ENCODE measurements at places on chromosomes 5 and 9.

- no peak for DNase-seq
Measured at GRCh38 chr5:128252196-128252595, 168.6 kb downstream of the SLC12A2 start.

GRCh38 chr5:113233606-113234005 lies 201.2 kb downstream of the TSSK1B start:
- no peak for DNase-seq

DNA sequence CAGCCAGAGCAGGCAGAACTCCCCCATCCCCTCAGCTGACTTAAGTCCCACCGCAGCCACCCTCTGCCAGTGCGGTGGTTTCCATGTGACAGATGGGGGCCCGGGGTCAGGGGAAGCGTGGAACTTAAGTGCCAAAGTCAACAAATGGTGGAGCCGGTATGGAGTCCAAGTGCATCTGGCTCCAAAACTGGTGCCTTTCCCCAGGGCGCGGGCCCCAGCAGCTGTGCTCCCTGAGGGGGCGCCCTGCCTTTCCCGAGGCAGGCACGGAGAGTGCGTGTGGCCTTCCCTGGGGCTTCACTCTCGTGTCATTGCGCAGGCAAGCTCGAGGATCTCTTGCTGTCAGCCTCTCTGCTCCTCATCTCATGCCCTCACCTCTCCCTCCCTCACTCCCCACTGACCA lies 33.8 kb downstream of the SLC46A2 start:
- DNase-seq = no peak

GRCh38 chr5:152527358-152528052 lies 122.4 kb upstream of the NMUR2 start:
- DNase-seq = no peak

DNA sequence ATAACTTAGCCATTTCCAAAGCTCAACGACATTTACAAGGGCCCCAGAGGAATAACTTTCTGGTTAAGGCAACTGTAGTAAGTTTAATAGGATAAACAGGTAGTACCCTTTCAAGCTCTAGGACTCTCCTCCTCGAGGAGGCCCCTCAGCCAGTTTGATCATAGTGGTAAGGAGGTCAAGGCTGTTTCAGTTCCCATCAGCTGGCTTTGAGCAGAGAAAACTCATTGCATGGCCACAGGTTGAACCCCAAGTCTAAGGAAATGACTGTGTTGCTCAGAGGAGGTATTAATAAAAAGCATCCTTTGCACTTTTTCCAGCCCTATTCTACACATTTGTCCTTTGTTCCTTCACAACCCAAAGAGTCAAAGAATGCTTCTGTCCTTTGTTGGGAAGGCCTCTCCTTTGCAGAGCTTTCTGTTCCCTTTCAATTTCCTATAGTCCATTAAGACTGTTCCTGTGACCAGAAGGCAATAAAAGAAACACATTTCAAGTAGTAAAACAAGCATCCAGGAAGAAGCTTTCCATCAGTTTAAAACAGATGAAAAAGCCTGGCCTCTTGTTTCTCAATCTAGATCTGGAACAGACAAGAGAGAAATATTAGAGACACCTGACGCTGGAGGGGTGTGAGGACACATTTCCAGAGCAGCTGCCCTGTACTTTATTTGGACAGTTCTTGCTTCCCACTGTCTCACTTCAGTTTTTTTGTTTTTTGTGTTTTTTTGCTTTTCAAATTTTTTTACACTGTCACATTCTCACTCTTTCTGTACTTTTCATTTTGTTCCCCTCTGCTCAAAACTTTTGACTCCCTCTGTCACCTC lies 54.1 kb downstream of the PRRC1 start:
- DNase-seq = no peak

DNA sequence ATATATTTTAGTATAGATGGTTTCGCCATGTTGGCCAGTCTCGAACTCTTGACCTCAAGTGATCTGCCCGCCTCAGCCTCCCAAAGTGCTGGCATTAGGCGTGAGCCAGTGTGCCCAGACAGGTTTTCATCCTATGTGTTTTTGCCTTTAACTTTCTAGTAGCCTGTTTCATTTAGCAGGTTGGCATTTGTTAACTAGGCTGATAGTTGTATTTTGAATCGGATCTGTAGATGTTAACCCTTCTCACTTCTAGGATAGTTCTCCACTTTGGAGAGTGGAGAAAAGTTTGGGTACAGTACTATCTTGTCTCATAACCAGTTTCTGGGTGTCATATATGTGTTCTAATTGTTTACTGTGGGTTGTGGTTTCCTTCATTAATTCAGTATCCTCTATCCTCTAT lies 7.3 kb upstream of the FGF18 start:
- no peak for DNase-seq

DNA sequence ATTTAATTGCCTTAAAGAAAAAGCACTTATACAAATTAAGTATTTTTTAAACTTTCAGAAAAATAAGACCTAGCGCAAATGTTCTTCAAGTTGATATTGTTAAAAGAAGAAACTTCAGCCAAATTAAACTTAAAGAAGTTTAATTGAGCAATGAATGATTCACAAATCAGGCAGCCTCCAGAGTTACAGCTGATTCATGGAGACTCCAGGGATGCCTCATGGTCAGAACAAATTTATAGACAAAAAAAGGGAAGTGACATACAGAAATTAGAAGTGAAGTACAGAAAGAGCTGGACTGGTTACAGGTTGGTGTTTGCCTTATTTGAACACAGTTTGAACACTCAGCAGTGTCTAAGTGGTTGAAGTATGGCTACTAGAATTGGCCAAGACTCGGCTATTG lies 60.3 kb downstream of the CDKN2A start:
- DNase-seq = peak; percentile 34

DNA sequence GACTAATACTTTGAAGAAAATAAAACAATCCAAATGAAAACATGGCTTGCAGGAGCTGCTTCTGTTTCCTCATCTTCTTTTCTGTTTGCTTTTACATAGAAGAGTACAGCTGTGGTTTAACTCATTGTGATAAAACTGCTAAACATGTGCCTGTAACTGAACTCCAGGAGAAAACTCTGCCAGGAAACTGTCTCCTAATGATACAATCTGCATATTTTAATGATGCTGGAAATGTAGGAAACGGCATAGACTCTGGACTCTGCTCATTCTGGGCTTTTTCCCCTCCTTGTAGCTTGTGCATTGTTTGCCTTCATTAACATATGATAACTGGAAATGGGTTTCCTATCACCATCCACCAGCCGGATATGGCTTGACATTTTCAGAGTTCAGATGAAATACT lies 813.3 kb upstream of the WWC1 start:
- DNase-seq = no peak

- no peak for DNase-seq
Measured at GRCh38 chr5:77751328-77752023, 24.7 kb downstream of the TBCA start.

GRCh38 chr9:132744881-132745755 lies 74.9 kb downstream of the GTF3C4 start:
- DNase-seq = no peak

DNA sequence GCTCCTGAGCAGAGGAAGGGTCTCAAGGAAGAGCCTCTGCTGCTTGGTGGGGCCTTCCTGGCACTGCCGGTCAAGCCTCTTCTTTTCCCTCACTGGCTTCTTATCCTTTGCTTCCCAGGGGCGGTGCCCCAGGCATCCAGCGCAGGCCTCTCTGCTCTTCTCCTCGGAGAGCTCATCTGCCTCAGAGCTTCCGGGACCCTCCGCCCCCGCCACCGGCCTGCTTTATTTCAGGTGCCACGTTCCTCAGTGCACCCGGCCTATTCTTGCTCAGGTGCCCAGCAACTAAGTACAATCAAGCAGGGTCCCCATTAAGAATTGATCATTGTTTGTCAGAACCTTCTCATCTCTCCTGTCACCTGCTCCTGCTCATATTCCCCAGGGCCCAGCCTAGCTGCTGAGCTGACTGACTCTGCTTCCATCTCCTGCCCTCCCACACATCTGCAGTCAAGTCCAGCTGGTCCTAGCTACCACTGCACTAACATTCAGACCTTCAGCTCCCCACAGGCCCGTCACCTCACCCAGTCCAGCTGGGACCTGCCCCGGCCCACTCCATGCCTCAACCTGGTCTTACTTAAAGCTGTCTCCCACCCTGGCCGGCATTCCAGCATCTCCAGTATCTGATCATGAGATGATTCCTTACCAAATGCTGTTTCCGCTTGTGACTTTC lies 114.3 kb upstream of the BOD1 start:
- DNase-seq = no peak

- no peak for DNase-seq
Measured at GRCh38 chr5:150515446-150515845, 7.5 kb downstream of the NDST1 start.

DNA sequence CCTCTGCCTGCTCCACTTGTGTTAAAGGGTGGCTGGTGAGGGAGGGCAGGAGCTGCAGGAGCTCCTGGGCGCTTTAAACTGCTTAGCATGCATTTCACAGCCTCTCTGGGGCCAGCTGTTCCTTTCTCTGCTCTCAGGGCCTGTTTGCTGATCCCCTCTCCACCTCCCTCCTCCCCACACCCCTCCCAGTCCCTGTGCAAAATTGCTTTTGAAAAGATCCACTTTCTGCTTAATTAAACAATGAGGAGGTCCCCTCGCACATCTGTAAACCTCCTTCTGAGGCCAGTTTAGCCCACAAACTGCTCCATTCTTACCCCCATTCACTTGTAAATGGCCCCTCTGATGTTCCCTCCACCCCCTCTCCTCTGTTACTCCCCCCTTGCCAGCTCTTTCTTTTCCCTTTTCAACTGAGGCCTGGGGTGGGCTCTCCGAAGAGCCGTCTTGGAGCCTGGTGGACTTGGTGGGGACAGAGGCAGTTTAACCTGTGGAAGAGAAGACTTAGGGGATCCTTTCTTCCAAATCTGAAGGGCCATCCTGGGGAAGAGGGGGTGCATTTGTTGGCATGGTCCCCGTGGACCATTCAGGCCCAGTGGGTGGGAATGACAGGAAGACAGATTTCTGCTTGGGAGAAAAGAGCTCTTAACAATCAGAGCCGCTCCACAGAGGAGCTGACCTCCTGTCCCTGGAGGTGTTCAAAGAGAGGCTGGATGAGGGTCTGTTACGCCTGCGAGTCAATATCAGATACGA lies 12.0 kb downstream of the URM1 start:
- no peak for DNase-seq

GRCh38 chr5:115402092-115402491 lies 105.6 kb upstream of the CCDC112 start:
- no peak for DNase-seq

GRCh38 chr5:160266752-160267345 lies 37.5 kb downstream of the FABP6 start:
- no peak for DNase-seq

DNA sequence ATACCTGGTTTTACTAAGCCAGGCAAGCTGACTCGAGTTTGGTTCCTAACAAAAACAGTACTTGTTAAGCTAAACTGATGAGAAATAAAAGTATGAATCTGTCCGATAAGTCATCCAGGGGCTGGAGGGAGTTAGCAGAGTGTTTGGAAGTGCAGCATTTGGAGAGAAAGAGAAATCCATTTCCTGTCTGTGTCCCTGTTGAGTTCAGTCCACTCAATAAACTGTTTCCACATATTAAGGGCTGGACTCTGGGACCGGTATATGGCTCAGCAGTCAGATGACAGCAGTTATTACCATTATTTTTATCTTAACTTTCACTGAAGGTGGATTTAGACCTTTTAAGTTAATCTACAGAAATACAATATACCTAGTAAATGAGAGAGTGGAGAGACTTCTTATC lies 130.6 kb upstream of the ADRA1B start:
- no peak for DNase-seq

- no peak for DNase-seq
Measured at GRCh38 chr5:174086751-174087150, 41.2 kb downstream of the NSG2 start.

GRCh38 chr9:122200960-122201595 lies 27.7 kb downstream of the LHX6 start:
- no peak for DNase-seq

- no peak for DNase-seq
Measured at GRCh38 chr5:2038321-2039179, 155.8 kb upstream of the IRX4 start.

DNA sequence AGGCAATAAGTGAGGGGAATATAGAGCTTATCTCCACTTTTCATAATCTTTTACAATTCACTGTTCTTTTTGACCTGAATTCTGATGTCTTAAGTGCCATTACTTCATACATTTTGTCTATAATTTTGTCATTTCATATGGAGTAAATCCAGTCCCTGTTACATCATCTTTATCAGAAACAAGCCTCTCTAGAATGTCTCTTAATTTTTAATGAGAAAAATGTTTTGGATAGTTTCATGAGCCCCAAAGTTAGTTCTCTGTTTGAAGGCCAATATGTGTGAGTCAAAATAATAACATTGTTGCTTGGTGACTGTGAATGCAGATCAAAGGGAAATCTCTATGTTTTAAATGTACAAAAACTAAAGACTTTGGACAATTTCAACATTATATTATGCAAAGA lies 329.6 kb upstream of the ARRDC3 start:
- no peak for DNase-seq

- peak; percentile 72 for DNase-seq
Measured at GRCh38 chr9:88923653-88924288, 67.5 kb upstream of the S1PR3 start.

- no peak for DNase-seq
Measured at GRCh38 chr9:96674906-96675538, 19.9 kb upstream of the PRXL2C start.

GRCh38 chr5:145509336-145510136 lies 325.6 kb downstream of the PRELID2 start:
- no peak for DNase-seq

Data from SIG-M5 (cell line).